ENCODE measurements at places on chromosomes 11 and 22.

- no peak for DNase-seq
- H3K27ac ChIP-seq, result no peak within 1 kb of the TSS
- H3K4me1 ChIP-seq, result no peaks in the 10 kb centered on the region
- peaks cover 12% of the 10 kb centered on the region for H3K27me3 ChIP-seq
- no peaks in the 10 kb centered on the region for H3K36me3 ChIP-seq
- H3K4me3 ChIP-seq, result no peak within 1 kb of the TSS
Observed at GRCh38 chr11:12377106-12377823, at the start of gene PARVA. Gene PARVA (plus strand): TSS chr11:12377571. CDS start chr11:12377648, 77 bp downstream.

GRCh38 chr11:58770627-58771457 is 39.1 kb upstream of the GLYAT start:
- H3K27me3 ChIP-seq, result peaks cover 18% of the 10 kb centered on the region
- H3K36me3 ChIP-seq, result no peaks in the 10 kb centered on the region

- no peak for DNase-seq
- H3K4me3 ChIP-seq, result no peak overlapping the region
- H3K27me3 ChIP-seq, result no peaks in the 10 kb centered on the region
- peaks cover 4% of the 10 kb centered on the region for H3K36me3 ChIP-seq
- peaks cover 4% of the 10 kb centered on the region for H3K4me1 ChIP-seq
Observed at GRCh38 chr11:88345949-88346348, 8.4 kb upstream of the CTSC start.

DNA sequence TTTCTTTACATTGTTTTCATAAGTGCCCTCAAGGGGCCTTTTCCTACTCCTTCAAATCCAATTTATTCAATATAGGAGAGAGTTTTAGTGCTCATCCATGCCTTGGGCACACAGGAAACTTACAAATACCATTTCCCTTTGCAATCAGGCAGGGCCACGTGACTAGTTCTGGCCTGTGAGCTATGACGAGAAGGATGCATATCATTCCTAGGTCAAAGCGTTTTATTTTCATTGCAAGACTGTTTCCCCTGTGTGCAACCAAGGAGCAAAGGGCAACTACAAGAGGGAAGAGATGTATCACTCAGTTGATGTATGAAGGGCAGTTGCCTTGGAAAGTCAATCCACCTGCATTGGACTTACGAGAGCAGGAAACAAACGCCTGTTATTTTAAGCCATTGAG is 1.9 kb upstream of the TRAF6 start:
- H3K4me3 ChIP-seq, result no peak overlapping the region
- peaks cover 19% of the 10 kb centered on the region for H3K4me1 ChIP-seq
- no peak overlapping the region for H3K27ac ChIP-seq
- no peaks in the 10 kb centered on the region for H3K36me3 ChIP-seq
- DNase-seq, result no peak

- peaks cover 58% of the 10 kb centered on the region for H3K4me1 ChIP-seq
- H3K27me3 ChIP-seq, result no peaks in the 10 kb centered on the region
- H3K4me3 ChIP-seq, result peak overlapping the region; percentile 96
- DNase-seq, result no peak
- H3K27ac ChIP-seq, result peak overlapping the region; percentile 91
Observed at GRCh38 chr11:64877390-64878222, 815 bp downstream of the EHD1 start.

DNA sequence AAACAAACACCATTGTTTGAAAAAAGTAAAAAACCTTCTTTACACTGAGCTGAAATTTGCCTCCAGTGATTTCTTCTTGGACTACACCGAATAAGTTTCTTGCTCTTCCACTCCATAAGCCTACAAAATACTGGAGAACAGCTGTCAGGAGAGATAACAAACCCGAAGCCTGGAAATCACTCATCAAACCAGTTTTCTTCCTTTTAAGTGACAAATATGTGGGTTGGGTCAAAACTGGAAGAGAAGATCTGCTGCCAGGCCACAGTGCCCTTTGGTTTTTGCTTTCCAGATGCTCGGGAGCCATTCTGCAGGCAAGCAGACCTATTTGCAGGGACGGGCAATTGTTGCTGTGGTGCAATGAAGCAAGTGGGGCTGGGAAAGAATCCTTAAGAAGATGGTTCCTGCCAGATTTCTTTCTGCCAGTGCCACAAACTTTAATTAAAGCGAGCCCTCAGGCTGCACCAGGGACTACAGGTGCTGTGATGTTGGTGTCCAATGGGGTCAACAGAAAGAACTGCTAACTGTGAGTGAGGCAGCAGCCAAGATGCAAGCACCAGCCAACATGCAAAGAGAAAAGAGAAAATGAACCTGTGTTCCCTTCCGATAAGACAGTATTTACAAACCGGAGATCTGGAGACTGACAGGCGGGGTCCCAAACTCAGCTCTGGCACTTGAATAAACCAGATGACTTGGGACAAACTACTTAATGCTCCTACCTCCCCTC is 44.8 kb upstream of the SMCO4 start:
- peaks cover 3% of the 10 kb centered on the region for H3K36me3 ChIP-seq
- peaks cover 14% of the 10 kb centered on the region for H3K27me3 ChIP-seq
- H3K27ac ChIP-seq, result no peak overlapping the region
- no peak overlapping the region for H3K4me3 ChIP-seq
- H3K4me1 ChIP-seq, result no peaks in the 10 kb centered on the region
- DNase-seq, result no peak

DNA sequence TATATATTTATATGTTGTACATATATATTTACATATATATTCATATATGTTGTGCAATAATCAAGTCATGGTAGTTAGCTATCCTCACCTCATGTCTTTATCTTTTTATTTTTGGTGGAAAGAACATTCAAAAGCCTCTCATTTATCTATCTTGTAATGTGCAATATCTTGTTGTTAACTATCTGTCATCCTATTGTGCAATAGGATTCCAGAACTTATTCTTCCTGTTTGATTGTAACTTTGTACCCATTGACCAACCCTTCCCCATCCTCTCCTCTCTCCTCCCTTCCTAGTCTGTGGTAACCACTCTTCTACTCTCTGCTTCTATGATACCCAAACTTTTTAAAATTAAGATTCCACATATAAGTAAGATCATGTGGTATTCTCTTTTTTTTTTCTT is 115.6 kb upstream of the PDGFD start:
- no peak for DNase-seq
- no peaks in the 10 kb centered on the region for H3K36me3 ChIP-seq
- H3K4me3 ChIP-seq, result no peak overlapping the region
- H3K4me1 ChIP-seq, result no peaks in the 10 kb centered on the region

DNA sequence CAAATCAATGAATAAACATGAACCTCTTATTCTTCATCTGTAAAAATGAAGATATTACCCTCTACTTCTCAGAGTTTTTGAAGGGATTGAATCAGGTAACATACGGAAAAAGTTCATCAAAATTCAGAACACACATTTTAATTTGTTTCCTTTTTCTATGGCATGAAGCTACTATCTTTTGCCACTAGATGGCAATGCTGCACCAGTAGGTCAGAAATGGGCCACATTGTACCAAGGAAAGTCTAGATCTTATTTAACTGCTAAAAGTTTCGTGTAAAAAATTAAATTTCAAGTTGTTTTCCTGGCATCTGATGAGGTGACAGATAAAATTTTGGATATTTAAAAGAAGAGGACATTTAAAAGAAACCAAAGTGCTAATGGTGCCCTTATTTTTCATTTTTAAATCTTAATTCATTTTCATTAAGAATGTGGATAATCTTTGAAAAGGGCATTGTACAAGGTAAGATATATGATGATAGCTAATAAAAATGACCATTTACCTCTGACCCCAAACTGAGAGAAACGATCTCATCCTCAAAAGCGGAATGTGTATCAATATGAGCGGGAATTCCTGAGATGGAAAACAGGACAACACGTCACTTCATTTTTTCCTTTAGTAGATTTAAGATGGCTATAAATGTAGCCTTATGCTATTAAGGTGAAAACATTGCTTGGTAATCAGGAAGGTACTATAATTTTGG is 16.1 kb downstream of the ALKBH8 start:
- H3K36me3 ChIP-seq, result peaks cover 20% of the 10 kb centered on the region
- H3K4me3 ChIP-seq, result no peak overlapping the region
- H3K4me1 ChIP-seq, result no peaks in the 10 kb centered on the region
- DNase-seq, result peak; percentile 36
- no peaks in the 10 kb centered on the region for H3K27me3 ChIP-seq

DNA sequence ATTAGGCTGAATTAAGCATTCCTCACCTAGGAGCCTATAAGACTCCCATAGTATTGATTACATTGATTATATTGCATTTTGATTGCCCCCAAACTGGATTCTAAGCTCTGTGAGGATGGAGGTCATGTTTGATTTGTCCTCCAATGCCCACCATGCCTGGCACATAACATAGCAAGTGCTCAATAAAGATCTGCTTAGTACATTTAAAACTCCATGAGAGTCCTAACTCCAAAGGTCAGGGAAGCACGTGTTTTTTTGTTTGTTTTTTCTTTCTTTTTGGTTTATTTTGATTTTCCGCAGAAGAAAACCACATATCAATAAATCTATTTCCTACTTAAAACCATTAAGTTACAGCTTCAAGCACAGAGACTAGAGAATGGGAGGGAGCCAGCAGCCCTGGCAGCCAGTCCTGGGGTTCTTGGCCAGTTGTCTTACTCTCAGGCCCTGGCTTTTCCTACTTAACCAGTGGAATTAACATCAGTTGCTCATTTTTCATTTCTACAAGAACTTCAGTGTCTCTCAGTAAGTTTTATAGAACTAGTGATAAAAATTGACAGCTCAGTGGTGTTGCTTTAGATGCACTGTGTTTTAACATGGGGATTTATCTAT is 429.9 kb upstream of the CCDC90B start:
- H3K4me1 ChIP-seq, result no peaks in the 10 kb centered on the region
- no peak overlapping the region for H3K27ac ChIP-seq
- H3K36me3 ChIP-seq, result no peaks in the 10 kb centered on the region

- no peaks in the 10 kb centered on the region for H3K27me3 ChIP-seq
- no peak for DNase-seq
- peaks cover 16% of the 10 kb centered on the region for H3K4me1 ChIP-seq
- peaks cover 22% of the 10 kb centered on the region for H3K36me3 ChIP-seq
- H3K27ac ChIP-seq, result peak overlapping the region; percentile 98
- peak overlapping the region; percentile 91 for H3K4me3 ChIP-seq
Observed at GRCh38 chr11:65084598-65085375, 765 bp downstream of the ZFPL1 start.

DNA sequence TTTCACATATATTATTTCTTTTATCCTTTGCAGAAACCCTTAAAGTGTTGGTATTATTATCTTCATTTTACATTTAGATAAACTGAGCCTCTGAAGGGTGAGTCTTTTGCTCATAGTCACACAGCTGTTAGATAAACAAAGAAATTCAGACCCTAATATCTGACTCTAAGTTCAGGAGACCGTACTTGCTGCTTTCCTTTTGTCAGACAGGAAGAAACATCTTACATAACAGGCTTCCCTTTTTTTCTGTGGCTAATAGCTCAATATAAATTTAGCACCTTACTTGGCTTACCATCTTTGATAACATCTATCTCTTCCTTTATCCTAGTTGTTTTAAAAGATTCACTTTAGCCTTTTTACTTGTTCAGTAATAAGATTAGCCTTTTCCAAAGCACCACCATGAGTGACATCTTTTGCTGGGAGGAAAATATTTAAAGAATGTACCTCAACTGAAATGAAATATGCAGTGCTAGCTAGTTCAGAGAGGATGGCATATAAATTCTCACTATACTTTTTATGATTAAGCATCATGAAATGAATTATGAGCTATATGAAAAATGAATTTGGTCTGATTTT is 128.6 kb downstream of the WNT11 start:
- peak overlapping the region; percentile 86 for H3K27ac ChIP-seq
- H3K4me3 ChIP-seq, result peak overlapping the region; percentile 14
- H3K4me1 ChIP-seq, result peaks cover 24% of the 10 kb centered on the region
- H3K36me3 ChIP-seq, result peaks cover 18% of the 10 kb centered on the region
- no peak for DNase-seq
- no peaks in the 10 kb centered on the region for H3K27me3 ChIP-seq

DNA sequence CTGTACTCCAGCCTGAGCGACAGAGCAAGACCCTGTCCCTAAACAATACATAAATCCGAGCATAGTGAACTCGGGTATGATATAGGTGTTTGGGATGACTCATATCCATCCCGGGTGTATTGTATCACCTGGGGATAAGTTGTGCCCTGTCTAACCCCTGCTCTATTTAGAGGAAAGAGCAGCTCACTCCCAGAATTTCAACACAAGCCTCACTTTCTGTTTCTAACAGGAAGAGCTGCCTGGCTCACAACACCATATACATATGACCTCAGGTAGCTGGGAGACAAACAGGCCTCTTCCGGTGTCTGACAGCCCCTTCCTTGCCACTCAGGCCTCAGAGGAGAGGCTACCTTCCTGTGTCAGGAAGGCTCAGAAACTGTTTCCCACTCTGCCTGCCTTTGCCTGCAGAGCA is 9.9 kb upstream of the MICALL1 start:
- peaks cover 9% of the 10 kb centered on the region for H3K4me1 ChIP-seq
- DNase-seq, result no peak
- peak overlapping the region; percentile 37 for H3K4me3 ChIP-seq
- H3K36me3 ChIP-seq, result peaks cover 6% of the 10 kb centered on the region
- H3K27ac ChIP-seq, result peak overlapping the region; percentile 87

- peaks cover 18% of the 10 kb centered on the region for H3K27me3 ChIP-seq
- no peaks in the 10 kb centered on the region for H3K4me1 ChIP-seq
- no peak for DNase-seq
- no peak overlapping the region for H3K4me3 ChIP-seq
- H3K36me3 ChIP-seq, result no peaks in the 10 kb centered on the region
Observed at GRCh38 chr11:96412761-96413381, 23.1 kb downstream of the JRKL start.

- peaks cover 8% of the 10 kb centered on the region for H3K27me3 ChIP-seq
- no peak for DNase-seq
- no peak overlapping the region for H3K4me3 ChIP-seq
- H3K36me3 ChIP-seq, result peaks cover 2% of the 10 kb centered on the region
- H3K4me1 ChIP-seq, result no peaks in the 10 kb centered on the region
- H3K27ac ChIP-seq, result no peak overlapping the region
Observed at GRCh38 chr22:39674536-39674935, 104.0 kb downstream of the CACNA1I start.

GRCh38 chr11:10405865-10406592 is 49.0 kb upstream of the AMPD3 start:
- H3K4me1 ChIP-seq, result peaks cover 5% of the 10 kb centered on the region
- no peaks in the 10 kb centered on the region for H3K36me3 ChIP-seq
- no peak overlapping the region for H3K27ac ChIP-seq
- H3K27me3 ChIP-seq, result no peaks in the 10 kb centered on the region
- DNase-seq, result peak; percentile 28

GRCh38 chr22:49871482-49871881 is 17.8 kb downstream of the ZBED4 start:
- DNase-seq, result no peak
- peaks cover 39% of the 10 kb centered on the region for H3K36me3 ChIP-seq
- no peak overlapping the region for H3K27ac ChIP-seq
- no peaks in the 10 kb centered on the region for H3K27me3 ChIP-seq

- H3K4me3 ChIP-seq, result peak overlapping the region; percentile 77
- peaks cover 73% of the 10 kb centered on the region for H3K4me1 ChIP-seq
Observed at GRCh38 chr11:128625746-128626145, 38.4 kb upstream of the ETS1 start.
